Dermis blood vessel endothelial cell (primary cell): ENCODE measurements at places on chromosomes 12 and 14. TPM values are rescaled to one million over a fixed set of nuclear protein-coding genes. Genes with fewer than 3 reads are reported as not detected.

FOXA1 gene
- not detected in 2 replicates for total RNA-seq

PRH1 gene
- total RNA-seq, result 11.2 and 12.8 TPM in 2 replicates

CCDC197 gene
- total RNA-seq, result not detected in 2 replicates

RHOJ gene
- 76.3 and 115 TPM in 2 replicates for total RNA-seq

DNA sequence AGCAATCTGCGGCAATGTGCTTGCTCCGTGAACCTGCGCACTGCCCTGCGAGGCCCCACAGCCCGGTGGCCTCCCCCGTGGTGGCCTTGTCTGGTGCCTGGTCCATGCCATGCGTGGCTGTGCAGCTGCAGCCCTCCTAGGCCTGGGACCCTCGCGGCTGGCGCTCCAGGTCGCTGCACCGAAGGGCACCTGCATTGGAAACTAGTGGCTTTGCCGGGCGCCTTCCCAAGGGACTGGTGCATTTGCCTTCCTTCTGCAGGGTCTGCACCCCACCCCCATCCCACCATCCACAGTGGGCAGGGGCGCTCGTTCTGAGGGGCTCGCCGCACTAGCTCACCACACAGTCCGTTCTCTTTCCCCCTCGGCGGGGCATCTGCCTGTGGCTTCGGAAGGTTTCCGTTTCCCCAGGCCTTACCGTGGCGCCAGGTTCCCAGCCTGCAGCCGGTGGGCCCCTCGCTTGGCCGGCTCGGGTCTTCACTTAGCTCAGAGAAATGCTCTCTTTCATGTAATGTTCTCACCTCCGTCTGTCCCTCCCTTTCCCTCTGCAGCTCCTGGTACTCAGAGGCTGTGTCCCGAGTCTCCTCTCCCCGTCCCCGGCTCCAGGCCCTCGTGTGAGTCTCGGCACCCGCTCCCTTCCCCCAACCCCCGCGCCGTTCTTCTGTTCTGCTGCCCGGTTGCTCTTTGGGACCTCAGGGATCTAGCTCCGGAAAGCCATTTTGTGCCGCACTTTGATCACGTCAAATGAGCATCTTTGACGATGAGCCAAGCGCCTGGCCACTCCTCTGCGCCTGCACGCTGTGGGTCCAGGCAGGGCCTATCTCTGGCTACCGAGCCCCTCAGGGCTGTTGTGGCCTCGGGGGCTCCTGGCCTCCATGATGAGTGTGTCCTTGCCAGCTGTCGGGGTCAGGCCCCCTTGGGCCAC lies 31.9 kb downstream of the JAG2 start:
- no peak for DNase-seq

GRCh38 chr14:100213956-100214769 lies 24.8 kb upstream of the YY1 start:
- DNase-seq, result peak; percentile 64

DNA sequence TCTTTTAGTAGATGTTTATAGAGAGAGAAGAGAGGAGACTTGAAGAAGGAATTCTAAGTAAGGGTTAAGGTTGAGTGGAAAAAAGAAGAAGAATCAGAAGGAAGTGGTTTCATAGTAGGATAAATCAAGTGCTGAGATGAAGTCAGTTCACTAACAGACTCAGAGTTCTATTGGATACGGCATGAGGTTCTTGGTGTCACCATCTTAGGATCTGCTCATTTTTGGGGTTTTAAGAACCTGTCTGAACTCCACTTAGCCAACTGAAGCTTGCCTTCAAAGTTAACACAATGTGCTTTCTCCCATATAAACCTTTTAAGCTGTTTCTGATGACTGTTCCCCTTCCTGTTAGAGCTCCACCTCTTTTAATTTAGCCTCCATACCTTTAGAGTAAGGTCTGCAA lies 152.6 kb downstream of the PRKCH start:
- no peak for DNase-seq

DNA sequence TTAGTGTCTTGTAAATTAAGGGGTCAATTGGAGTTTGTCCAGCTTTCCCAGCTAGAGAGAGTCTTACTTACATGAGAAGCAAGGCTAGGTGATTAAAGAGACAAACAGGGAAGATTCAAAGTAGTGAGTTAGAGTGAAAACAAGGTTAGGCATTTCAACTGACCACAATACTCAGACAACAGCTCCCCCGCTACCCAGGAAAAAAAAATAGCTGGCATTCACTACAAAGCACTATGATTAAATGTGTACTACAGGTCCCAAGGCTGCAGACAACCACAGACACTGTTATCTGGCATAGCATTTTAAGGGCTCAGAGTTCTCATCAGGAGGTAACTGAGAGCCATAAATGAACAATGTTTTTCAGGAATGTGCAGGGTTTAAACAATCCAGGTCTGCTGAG lies 680.9 kb downstream of the TMEM121 start:
- no peak for DNase-seq

DNA sequence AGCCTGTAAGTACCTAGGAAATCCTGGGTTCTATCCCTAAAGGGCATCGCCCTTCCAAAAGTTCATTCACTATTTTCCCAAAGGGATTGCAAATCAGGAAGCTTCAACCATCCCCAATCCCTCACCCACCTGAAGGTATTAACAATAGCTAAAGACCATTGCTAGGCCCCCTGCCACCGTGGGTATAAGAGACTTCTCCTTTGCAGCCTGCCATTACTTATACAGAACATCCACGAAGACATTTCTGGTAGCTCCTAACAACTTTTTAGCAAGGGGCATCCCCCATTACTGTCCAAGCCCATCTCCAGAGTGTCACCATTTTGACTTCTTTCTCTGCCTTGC lies 384 bp upstream of the SMUG1 start:
- DNase-seq, result no peak

DNA sequence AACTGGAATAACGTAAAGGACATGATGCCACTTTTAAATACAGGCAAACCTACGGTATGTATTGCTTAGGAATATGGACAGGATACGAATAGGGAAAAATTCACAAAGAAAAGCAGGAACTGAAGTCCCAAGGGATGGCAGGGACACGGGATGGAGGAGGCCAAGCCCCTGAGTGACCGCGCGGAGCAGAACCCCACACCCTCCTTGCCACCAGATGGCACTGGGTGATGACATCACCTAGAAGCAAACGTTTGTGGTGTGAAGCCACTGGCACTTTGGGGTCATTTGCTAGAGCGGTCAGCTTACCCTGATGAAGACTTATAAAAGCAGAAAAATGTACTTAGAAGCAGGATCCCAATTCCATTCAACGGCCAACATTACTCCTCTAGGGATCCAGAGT lies 9.4 kb downstream of the DHX37 start:
- peak; percentile 19 for DNase-seq

DNA sequence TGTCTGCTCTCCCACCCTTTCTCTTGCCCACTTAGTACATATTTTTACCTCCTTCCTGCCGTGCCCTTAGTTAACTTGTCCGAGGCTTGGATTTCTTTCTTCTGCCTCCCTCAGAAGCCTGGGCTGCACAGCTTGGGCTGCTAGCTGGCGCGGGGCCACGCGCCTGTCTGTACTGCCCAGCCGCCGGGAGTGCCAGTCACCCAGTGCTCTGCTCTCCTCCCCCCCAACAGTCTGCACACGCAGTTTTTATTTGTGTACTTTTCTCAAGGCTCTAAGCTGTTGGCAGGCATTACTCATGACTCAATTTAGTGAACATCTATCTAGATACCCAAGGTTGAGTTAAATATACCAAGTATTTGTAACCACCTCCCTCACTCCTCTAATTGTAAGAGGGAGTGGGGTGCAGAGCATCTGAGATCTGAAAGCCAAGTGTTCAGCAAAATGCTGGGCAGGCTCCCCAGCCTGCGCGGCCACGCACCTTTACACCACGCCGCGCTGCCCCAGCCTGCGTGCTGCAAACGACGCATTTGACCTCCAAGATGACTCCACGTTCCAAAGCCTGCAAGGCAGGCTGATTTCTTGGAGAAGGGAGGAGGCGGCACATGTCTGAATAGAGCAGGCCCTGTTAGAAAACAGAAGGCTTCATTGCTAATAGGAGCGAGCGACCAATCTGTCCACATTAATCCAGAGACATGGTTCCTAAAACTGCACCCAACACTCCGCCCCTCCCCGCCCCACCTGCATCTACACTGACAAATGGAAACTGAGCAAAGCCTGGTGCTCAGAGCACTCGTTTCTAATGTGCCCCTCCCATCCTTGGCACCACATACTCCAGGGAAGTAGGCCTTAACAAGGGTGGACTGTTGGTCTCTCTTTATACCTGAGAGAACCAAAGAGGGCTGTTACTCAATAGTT lies 18.2 kb upstream of the CACNA2D4 start:
- DNase-seq, result peak; percentile 24

GRCh38 chr12:112977641-112978040 lies 678 bp upstream of the OAS2 start:
- peak; percentile 48 for DNase-seq

GRCh38 chr12:82873951-82874350 lies 187.2 kb downstream of the TMTC2 start:
- no peak for DNase-seq
